CD4-positive, alpha-beta T cell treated with Interleukin-17A for 4 hours (primary cell): ENCODE measurements at places on chromosomes 6 and 20.

DNA sequence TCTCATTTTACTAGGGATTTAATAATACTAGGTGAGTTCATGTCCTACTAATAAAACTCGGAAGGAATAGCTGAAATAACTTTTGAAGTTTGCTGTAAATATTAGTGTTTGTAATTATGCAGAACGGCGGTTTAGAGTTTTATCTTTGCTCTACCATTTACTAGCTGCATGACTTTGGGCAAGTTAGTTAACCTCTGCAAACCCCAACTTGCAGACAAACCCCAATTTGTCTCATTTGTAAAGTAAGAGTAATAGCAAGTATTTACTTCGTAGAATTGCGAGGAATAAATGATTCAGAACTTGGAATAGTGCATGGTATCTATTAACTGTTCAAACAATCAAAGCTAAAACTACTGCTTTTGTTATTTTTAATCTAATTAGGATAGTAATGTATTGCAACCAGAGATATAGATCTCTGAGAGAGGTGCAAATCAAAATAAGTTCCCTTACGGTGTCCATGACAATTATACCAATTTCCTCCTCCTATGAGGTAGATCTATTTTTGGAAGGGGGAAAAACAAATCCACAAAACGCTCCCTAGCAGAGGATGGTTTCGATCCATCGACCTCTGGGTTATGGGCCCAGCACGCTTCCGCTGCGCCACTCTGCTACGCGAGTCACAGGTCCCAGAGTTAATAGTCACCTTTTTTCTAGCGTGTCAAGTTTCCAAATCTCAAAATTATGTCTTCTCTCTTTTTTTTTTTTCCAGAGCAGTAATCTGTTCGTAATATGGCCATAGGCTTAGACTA, 35.1 kb upstream of the BTN3A2 start:
- DNase-seq: peak; percentile 61

GRCh38 chr6:52584203-52584602, 7.3 kb upstream of the TRAM2 start:
- no peak for DNase-seq

DNA sequence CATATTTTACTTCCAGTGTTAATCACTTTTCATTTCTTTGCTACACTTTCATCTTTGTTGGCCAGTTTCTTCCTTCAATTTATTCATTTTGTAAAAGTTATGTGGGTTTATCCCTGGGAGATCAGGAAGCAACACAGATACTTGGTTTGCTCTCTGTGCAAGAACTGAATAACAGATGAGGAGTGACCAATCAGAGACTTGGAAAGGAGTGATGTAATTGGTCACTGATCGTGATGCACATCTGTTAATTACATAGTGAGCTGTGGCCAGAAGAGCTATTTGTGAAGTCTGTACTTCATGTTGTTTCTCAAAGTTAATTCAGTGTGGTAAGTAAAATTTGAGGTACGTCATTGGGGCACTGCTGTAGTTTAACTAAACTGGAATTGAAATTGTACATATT, 21.3 kb downstream of the ANKRD6 start:
- no peak for DNase-seq

DNA sequence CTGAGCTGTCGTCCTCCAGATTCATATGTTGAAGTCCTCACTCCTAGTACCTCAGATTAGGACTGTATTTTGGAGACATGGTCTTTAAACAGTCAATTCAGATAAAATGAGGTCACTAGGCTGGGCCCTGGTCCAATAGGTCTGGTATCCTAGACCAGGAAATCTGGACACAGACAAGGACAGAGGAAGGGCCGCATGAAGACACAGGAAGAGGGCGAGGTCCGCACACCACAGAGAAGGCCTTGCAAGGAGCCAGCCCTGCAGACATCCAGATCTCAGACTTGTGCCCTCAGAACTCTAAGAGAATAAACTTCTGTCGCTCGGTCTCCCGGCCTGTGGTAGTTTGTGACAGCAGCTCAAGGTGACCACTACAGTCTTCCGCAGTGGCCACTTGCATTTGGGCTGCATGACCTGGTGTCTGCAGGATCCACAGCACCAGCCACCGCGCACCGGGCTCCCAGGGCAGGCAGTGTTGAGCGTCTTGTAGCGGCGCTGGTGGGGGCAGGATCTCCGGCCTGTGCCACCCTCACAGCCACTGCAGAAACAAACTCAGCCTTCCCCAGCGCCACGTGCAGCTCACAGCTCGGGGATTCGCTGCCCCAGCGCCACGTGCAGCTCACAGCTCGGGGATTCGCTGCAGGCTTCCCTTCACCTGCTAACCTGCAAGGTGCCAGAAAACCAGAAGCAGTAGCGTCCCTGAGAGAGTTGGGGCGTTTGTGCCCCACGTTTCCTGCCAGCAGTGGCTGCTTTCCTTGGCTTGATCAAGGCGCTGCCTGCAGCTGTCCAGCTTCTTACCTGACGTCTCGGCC, 6.0 kb upstream of the RBM38 start:
- DNase-seq: no peak

- DNase-seq: no peak
These were observed 243.5 kb downstream of the FRK start for GRCh38 chr6:115817161-115817560.

- peak; percentile 38 for DNase-seq
These were observed 950 bp downstream of the KCTD20 start for GRCh38 chr6:36443471-36444428.

GRCh38 chr20:24980291-24981053, 12.1 kb downstream of the APMAP start:
- DNase-seq: no peak

DNA sequence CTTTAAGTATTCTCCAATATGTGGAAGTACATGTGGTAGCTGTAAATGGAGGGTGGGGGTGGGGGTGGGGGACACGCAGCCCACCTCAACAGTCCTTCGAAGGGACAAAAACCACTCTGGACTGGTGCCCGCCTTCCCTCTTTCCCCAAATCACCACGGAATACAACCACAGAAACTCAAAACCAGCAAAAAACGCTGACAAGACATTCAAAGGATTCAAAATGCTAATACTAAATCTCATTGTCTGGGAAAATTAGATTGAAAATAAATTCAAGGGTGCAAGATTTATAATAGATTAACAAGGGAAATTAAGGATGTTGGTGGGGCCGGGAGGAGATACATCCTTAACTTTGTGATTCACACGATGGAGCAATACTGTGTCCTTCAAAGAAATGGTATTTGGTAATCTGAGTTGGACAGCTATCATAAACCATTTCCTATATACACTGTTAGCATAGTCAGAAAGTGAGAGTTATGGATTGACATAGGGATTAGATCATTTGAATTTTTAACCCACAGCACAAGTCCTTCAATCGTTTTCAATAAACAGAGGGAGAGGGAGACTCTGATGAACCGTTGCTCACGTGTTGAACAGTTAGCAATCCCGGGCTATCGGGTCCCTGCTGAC, 766 bp upstream of the TBC1D22B start:
- DNase-seq: no peak

- DNase-seq: no peak
These were observed 1.9 kb downstream of the SYNCRIP start for GRCh38 chr6:85640821-85641220.

- peak; percentile 78 for DNase-seq
These were observed 14.5 kb downstream of the ADISSP start for GRCh38 chr20:3753098-3753497.

DNA sequence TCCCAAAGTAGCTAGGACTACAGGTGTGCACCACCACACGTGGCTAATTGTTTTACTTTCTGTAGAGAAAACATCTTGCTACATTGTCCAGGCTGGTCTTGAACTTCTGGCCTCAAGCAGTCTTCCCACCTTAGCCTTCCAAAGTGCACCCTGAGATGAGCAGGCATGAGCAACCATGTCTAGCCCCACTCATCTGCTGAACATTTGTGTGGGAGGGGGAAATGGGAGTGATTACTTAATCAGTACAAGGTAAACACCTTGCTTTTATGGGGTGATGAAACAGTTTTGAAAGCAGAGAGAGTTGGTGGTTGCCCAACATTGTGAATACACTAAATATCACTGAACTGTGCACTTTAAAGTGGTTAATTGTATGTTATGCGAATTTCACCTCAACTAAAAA, 5.3 kb downstream of the APMAP start:
- DNase-seq: no peak

DNA sequence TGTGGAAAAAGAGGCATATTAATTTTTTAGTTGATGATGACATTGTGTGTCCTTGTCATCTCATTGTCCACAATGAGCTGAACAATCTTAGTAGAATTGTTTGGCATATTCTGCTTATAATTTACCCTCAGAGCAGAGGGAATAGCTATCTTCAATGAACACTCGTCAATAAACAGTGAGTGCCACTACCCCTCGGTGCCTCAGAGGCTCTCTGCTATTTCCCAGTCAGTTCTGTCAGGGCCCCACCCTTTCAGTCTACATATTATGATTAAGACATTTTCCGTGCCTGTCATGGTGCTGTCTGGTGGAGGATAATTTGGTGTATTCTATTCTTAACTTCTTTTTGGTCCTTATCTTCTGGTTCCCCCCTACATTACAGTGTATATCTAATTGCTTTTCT, 31.2 kb downstream of the NUS1 start:
- no peak for DNase-seq

DNA sequence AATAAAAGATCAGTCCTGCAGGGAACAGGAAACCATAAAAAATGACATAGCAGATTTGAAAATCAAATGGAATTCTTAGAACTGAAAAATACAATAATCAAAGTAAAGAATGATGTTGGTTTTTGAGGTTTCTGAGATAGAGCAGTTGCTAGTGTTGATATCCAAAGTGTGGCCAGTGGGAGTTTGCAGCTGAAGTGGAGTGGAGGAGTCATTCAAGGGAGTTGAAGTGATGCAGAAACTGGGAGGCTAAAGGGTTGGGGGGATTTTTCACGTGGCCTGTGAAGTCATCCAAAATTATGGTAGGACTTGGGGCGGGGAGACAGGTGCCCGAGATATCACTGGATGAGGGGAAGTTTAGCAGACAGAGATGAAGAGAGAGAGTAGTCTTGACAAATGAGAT, 123.6 kb downstream of the CDC5L start:
- DNase-seq: no peak

- DNase-seq: no peak
These were observed 178.3 kb upstream of the PROKR2 start for GRCh38 chr20:5495026-5495425.

- DNase-seq: peak; percentile 20
These were observed 803 bp upstream of the ADGRG6 start for GRCh38 chr6:142300758-142301650.

DNA sequence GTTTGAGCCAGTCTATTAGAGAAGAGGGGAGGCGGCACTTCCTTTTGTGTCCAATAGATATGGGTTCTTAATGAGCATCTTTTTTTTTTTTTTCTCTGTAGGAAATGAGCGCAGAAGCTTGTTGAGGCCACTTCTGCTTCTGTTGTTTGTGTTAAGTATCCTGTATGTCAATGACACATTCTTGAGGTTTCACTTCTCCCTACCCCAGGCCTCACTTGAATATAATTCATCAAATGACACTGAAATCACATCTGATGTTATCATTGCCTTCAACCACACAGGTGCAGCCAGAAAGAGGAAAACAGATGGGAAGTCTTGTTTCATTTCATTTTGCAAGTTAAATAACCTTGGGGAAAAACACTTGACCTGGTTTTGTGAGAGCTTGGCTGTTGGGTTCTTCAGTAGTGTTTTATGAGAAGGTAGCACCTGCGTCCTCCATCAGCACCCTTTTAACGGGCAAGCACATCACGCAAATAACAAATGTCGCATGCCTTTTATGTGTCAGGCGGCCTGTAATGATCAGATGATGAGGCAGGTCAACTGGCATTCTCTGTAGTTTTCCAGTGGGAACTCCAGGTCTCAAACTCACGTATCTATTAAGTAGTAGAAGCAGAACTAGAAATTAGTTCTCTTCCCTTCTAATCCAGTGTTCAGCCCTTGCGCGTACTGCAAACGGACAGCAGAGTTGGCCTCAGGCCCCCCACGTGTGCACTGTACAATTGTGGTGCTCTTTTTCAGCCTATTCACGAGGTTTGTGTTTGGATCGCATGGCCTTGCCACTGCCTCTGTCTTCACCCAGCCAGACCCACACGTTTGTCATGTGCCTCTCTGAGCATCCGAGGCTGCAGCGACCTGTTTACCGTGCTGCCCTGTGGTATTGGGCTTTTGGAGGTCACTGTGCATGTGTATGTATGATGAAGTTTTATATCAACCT, 23.5 kb downstream of the PLEKHG1 start:
- DNase-seq: no peak

GRCh38 chr6:5029609-5030008, 25.8 kb upstream of the RPP40 start:
- DNase-seq: no peak

DNA sequence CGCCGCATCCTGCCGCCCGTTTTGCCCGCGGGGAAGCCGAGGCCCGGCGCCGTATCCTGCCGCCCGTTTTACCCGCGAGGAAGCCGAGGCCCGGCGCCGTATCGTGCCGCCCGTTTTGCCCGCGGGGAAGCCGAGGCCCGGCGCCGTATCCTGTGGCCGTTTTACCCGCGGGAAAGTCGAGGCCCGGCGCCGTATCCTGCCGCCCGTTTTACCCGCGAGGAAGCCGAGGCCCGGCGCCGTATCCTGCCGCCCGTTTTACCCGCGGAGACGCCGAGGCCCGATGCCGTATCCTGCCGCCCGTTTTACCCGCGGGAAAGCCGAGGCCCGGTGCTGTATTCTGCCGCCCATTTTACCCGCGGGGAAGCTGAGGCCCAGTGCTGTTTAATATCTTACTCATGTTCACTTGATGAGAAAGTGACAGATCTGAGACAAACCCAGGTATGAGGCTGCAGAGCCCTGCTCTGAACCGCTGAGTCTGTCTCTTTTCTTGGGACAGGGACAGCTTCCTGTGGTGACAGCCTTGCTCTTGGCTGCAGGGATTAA, 129.4 kb downstream of the CDH26 start:
- DNase-seq: peak; percentile 4

- DNase-seq: peak; percentile 8
These were observed 123.7 kb downstream of the MRPL14 start for GRCh38 chr6:44003345-44004061.

DNA sequence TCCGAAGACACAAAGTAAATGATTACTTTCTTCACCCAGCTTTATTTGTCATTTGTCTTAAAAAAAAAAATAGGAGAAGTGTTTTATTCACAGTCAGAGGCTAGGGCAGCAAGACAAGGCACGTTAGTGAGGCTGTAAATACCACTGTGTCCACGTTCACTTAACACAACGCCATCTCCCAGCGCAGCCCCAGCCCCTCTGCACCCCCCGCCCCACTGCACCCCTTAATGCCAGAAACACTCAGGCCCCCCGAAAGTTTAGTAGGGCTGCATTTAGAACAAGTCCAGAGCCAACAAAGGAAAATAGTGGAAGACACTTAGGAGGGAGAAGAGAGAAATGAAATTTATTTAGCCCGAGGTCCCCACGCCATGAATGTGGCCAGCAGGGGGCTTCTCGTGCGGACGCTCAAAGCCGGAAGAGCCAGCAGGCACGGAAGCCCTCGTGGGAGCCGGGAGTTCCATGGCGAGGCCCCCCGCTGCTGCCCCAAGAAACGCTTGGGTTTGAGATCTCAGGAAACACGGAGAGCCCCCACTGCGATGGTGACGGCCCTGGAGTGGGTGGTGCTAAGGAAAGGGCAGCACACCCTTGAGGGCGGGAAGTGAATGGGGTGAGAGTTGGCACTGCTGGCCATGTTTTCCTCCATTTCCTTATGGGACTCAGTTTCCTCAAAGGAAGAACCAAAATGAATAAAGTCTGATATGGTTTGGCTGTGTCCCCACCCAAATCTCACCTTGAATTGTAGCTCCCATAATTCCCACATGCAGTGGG, 50.2 kb downstream of the IYD start:
- peak; percentile 62 for DNase-seq
